ENCODE measurements at places on chromosomes 7 and 10.

- DNase-seq: no peak
Observed at GRCh38 chr7:94649450-94649849, 6.5 kb downstream of the SGCE start.

DNA sequence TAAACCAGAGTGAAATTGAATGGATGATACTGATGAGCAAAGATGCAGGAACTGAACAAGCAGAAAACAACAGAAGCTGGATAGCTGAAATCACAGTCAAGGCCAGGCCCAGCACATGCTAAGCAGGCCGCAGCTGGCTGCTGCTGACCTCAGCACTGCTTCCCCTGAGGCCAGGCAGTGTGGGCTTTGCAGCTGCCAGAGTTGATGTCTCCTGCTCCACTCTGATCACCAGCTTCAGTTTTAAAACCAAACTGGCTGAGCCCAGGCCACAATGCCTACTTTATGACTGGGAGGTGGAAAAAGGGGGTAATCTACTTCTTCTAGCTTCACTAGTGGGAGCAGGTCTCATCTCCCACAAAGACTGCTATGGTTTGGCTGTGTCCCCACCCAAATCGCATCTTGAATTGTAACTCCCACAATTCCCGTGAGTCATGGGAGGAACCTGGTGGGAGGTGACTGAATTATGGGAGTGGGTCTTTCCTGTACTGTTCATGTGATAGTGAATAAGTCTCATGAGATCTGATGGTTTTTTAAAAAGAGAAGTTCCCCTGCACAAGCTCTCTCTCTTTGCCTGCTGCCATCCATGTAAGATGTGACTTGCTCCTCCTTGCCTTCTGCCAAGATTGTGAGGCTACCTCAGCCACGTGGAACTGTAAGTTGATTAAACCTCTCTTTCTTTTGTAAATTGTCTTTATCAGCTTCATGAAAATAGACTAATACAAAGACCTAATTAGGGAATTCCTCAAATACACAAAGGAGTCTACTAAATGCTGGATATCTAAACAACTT is 136.4 kb upstream of the ITGB1 start:
- no peak for DNase-seq

DNA sequence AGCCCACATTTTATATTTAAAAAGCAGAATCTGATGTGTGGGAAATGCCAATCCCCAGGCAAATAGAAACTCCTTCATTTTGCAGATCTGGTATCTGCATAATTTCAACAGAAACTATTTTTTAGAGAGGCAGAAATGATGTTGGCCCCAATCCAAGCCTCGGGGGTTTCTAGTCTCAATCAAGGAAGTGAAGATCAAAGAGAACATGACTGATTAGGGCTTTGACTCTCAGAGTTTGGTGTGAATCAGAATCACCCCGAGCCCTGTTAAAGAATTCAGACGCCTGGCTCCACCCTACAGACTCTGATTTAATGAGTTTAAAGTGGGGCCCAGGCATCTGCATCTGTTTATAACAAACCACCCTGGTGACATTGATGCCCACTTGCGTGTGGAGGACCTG is 36.7 kb upstream of the UBE2H start:
- no peak for DNase-seq

GRCh38 chr7:24057243-24057642 is 226.7 kb upstream of the NPY start:
- no peak for DNase-seq

- no peak for DNase-seq
Observed at GRCh38 chr7:72217151-72217550, 195.0 kb downstream of the CALN1 start.

DNA sequence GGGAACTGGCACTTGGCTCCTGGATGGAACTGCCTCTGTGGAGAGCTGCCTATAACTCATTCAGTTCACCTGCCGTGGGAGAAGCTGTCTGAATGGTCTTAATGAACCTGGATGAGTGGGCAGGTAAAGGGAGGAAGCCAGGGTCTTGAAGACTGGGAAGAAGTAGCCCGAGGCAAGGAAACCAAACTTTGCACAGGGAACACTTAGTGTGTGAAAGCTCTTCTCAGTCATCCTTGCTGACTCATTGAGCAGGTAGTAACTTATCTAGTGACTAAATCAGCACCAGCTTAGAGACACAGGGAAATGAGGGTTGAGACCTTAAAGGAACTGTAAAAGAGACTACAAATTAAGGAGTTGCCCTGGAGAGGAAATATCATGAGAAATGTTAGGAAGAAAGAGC is 9.9 kb downstream of the LRRC4 start:
- DNase-seq: no peak

- no peak for DNase-seq
Observed at GRCh38 chr7:66958538-66959350, 36.6 kb downstream of the SBDS start.

DNA sequence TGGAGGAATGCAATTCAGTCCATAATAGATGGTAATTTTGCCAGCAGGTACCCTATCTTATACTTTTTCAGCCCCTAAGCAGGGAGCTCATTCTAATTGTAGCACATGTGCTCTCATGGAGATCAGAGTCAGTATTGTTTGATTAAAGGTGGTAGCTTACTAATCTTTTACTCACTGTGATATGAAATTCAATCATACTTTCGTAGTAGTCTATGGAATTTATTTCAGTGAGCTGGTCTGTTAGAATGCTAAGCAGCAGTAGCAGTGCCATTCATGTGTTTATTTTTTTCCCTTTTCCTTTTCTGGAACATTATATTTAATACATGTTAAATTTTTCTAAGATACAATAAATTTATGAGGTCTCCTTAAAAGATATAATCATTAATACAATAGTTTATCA is 109.0 kb downstream of the ST7 start:
- no peak for DNase-seq

DNA sequence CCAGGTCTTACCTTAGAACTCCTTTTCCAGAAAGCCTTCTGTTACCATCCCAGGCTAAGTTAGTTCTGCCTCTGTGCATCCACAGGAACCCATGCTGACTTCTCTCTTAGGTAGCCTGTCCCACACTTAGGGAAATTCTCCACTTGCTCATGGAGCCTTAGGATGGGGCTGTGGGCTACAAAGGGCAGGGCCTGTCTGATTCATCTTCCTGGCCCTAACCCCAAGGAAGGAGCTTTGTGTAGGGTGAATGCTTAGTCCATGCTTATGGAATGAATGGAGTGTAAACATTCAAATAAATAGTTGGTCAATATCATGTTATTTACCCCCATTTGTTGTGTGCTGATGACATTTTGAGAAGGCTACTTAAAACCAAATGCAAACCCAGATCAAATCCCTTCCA is 54.7 kb downstream of the EMX2 start:
- no peak for DNase-seq

GRCh38 chr10:72855790-72856189 is 37.7 kb upstream of the OIT3 start:
- DNase-seq: no peak

DNA sequence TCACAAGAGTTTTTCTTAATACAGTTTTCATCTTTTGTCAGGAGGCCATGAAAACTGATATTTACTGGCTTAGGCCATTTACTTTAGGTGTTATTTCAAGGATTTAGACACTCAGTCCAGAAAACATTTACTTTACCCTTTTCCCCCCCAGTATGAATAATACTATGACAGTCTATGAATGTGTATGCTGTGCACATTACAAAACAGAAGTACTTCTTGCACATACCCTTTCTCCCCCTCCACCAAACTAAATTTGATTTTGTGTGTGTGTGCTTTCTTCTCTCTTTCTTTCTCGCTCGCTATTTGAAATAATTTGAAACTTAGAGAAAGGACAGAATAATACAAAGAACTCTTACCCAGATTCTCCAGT is 41.3 kb downstream of the RBM33 start:
- no peak for DNase-seq

DNA sequence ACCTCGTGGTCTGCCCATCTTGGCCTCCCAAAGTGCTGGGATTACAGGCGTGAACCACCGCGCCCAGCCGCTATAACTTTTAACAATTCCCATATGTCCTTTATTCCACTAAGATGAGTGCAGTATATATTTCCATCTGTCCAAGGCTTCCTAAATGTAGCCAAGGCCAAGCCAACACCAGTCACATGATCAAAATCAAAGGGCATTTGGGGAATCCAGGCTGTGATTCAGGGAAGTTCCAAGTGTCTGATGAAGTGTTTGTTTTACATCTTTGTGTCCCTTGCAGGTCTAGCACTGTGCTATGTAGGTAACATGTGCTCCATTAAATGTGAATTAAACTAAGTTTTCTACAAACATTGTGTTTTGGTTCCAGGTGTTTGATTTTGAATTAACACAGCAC is 20.8 kb downstream of the AKR1E2 start:
- no peak for DNase-seq

DNA sequence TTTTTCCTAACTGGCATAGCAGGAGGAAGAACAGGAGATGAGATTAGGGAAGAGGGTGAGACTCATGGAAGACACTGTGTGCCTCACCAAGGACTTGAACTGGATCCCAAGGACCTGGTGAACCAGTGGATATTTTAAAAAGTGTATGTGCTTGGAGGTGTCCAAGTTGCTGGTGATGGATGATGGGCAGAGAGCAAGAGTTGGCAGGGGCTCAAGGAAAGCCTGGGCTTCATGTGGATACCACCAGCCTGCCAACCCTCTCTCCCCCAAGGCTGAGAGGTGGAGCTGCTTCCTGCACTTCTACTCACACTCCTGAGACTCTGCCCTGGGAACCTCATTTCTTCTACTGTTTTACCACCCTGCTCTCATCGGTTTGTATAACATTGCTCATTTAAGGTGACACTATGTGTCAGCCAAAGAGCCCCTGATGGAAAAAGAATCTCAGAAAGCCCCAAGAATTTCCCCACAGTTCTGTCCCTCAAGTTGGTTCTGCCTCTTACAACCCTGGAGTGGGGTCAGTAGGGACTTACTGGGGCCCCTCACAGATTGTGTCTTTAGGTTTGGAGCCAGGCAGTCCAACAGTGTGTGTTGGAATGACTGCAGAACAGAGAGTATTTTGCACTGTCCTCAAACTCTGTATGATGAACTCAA is 56.2 kb upstream of the PDCD4 start:
- no peak for DNase-seq

DNA sequence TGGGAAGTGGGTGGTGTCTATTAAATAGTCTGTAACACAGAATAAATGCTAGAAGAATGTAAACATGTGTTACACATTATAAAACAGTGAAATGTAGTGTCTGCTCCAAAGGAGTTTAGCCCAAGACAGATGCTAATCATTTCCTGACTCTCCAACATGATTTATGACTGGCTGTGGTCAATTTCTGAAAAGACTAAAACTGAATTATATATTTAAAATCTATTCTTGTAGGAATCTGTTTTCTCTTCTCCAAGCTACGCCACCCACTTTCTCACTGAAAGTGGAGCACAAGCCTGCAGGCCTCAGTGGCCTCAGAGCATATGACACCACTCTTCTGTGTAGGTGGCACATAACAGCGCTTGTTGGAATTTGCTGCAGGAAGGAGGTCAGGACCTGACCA is 44.4 kb downstream of the CTTNBP2 start:
- no peak for DNase-seq

DNA sequence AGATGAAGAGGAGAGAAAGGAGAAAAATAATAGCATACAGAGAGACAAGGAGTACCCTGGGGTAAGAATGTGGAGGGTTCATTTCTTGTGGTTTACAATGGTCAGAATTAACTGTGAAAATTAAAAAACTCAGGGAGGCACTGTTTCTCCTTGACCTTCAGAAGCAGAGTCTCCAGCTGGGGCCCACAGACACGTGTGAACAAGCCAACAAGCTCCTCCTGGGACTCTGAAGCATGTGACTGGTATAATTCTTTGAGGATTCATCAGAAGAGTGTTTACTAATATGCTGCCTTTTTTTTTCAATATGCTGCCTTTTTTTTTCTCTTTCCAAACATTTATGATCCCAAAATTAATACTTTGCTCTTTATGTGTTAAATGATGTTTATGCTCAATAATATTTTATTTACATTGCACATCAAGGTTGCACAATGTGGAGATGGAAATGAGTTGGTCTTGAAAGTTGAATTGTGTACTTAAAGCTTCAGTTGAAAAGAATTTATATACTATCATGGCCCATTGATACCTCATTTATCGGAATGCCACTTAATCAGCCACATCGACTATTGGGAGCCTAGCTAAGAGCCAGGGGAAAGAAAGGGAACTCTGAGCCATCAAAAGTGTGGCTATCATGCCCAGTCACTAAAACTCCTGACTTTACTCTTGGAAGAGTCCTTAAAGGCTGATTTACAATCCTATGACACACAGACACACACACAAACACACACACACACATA is 134.7 kb upstream of the RHOBTB1 start:
- no peak for DNase-seq

GRCh38 chr10:75469006-75469616 is 37.7 kb downstream of the LRMDA start:
- no peak for DNase-seq
